ENCODE measurements at places on chromosomes 7 and 10.

DNA sequence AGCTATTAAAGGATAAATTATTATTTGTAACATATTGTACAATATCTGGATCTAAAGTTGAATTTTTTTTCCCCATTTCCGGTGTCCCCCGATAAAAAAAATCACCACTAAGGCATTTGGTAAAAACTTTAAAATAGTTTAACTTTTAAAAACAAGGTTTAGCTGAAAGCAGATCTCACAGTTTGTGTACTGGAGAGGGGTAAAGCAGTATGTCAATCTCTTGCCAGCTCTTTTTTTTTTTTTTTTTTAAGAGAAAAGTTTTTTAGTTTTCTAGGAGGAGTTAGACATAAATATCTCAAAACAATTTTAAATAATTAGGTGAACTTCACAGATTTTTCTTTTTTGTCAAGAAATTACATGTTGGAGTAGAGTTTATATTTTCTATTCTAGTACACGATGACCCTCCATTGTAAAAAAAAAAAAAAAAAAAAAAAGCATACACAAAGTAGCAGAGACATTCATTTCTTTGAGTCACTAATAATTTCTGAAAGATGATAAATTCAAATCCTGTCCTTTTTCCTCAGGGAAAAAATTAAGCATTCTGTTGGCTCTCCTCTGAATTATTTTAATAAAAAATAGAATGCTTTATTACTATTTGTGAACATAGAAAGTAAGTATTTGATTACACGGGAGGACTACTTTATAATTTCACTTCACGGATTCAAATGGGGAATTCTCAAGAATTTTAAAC, 1.9 kb upstream of the HBP1 start:
- no peak for DNase-seq

GRCh38 chr10:16527452-16527851, 5.8 kb upstream of the C1QL3 start:
- DNase-seq: no peak

DNA sequence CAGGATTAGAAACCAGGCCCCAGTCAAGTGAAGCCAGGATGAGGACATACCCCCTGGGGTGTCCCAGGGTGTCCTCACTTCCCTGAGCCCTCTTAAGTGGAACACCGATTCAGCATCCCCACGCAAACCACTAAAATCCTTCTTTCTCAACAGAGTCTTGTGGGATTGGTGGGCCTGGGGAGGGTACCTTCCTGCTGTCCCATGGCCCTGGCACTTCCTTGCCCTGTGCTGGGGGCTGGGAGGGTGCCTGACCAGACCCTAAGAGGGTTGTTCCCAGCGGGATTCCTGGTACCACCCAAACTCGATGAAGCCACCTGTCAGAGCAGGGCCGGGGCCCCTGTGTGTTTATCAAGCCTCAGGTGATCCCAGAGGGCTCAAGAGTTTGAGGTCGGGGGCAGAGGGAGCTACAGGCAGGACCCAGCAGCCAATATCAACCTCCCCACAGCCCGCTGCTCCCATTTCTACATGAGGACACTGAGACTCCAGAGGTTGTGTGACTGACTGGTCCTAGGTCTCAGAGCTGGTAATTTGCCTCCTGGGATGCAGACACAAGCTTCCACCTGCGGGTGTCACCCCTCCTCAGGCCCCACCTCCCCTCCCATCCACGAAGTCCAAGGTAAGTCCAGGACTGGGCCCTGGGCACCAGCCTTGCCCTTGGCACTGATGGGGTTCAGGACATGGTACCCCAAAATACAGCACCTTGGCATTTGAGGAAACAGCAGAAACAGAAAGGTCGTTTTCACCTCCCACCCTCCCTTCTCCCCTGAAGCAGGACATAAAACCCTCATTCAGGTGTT, 31.4 kb downstream of the OAT start:
- DNase-seq: no peak

GRCh38 chr10:1532636-1533035, 204.7 kb downstream of the ADARB2 start:
- DNase-seq: no peak

DNA sequence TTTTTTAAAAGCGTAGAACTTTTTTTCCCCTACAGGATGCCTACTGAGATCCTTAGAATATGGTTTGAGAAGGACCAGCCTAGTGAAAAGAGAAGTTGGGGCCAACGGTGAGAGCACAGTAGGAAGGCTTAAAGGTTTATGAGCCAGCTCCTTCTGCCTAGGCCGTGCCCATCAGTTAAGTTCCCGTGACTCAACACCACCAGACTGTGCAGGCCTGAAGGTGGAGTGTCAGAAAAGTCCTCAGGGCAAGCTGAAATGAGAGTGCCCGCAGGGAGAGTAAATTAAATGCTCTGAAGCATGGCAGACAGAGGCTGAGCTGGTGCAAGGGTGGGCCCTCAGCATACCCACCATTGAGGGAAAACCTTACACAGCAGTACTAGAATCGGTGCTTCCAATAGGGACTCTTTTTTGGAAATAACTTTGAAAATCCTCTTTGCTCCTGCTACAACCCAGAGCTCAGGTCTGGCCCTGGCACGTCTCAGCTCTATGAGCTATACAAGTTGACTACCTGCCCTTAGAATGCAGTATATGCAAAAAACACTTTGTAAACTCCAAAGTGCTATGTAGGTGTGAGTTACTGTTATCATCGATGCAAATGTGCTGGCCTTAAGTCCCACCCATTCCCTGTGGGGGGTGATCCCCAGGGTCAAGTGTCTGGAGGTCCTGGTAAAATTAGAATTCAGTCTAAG, 15.2 kb upstream of the C10orf67 start:
- DNase-seq: no peak

DNA sequence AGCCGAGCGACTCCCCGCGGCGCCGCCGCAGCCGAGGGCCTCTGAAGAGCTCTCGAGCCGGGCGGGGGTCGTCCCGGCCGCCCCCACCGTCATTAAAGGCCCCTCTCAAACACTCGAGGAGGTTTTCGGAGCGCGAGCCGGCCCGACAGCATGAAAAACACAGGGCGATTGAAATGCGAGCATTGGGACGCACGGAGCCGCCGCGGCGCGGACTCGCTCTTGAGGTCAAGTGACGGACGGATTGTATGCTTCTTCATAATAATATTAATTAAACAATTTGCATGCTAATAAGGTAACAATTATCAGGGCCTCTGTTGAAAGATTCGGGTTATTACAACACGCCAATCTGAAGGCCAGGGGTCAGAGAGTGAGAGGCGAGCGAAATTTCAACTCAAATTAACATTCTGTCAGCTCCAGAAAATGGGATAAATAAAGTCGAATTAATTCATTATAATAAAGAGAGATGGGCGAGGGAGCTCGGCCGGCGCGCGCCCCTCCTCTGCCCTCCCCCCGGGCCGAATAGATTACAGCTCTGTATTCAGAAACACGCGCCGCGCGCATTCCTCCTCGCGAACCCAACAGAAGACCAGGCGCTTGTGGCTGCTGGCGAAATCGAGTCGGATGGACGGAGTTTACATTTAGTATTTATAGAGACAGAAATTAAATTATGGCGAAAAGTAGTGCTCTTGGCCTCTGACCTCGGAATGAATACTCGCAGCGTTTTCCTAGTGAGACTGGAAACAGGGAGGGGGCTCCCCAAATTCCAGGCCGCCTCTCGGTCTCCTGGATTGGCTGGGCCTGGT, 2.1 kb upstream of the UNCX start:
- DNase-seq: no peak

DNA sequence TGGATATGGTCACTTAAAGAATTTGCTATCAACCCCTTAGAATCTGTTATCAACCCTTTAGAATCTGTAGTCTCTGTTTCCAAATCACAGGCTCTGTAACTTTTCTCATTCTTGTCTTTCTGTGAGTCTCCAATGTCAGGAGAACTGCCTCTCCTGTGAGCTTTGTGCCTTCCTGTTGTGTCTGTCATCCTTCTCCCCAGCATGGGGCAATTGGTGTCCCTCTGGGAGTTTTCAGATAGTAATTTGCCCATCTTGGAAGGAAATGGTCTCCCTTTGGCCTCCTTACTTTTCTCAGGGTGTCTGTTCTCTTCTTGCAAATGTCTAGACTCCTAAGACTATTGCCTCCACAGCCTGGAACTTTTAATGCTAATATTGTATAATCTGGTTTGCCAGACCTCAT, 521.9 kb downstream of the NRG3 start:
- no peak for DNase-seq

DNA sequence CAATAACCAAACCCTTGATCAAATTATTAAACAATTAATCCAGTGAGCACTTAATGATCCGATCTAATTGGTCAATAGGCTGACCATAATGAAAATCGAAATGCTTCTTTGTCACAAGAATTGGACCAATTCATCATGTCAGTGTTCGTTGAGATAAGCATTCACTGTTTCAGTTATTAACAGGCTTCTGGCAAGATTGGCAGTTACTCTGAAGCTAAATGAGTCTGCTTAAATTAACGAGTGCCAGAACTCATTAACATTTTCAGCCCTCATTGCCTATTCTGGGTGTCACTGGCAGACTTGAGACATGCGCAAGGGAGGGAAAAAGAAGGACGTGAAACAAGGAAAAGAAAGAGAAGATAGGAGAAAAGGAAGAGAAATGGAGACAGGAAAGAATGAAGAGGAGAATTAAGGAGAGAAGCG, 30.7 kb upstream of the SLC26A3 start:
- no peak for DNase-seq

DNA sequence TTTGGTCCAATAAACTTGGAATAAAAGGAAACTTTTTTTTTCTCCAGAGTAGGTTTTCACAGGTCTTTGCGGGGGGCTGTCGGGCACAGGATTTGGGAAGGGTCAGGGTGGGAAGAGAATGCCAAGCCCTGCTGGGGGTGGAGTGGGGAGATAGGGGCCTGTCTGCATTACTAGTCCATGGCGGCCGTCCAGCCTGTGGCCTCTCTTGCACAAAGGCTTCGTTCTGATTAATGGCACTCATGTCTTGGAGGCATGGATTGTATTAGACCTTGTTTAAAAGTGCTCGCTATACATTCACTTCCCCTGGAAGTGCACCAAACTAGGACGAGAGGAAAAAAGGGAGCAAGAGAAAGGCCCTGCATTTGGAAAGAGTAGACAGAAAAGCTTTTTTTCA, 37.2 kb downstream of the LRMDA start:
- no peak for DNase-seq

DNA sequence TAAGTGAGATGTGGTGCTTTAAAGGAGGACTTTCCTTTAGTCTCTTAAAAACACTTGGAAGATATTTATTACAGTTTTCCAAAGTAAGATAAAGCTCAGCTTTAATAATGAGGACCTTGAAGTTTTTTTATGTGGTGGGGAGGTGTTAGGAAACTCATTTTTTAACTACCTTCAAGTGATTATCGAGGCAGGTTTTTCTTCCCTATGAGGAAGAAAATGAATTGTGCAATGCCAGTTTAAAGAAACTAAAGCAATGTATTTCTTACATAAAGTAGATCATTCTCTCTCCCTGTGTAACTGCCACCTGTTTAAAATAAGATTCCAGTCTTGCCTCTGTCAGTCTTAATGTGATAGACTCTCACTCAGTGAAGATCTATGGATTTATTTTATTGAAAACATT, 27.9 kb downstream of the ZEB1 start:
- DNase-seq: no peak

DNA sequence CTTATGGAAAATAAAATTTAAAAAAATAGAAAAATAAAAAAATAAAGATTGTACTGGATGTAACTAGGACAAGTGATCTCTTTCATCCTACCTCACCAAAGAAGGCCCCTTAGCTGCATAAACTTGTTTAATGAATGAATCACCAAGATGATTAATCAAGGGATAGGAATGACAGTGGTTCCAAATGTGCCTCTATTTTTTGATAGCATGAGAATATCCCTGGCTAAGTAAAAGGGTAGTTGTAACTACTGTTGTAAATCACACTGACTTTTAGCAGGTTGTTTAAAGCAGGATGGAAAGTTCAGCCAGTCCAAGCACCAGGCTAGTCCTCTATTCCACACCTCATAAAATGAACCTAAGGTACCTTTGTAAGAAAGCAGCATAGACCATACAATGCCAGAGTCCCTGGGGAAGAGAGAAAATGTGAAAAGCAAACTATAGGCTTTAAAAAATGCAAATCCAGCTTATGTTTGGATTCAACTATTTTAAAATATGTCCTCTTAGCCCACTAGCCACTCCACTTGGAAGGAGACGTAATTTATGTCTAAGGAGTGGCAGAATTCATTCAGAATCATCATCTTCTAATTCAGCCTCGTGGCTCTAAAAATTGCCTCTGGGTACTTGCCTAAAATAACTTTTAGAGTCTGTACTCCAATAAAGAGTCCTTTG, 126.8 kb downstream of the SKIDA1 start:
- DNase-seq: no peak

DNA sequence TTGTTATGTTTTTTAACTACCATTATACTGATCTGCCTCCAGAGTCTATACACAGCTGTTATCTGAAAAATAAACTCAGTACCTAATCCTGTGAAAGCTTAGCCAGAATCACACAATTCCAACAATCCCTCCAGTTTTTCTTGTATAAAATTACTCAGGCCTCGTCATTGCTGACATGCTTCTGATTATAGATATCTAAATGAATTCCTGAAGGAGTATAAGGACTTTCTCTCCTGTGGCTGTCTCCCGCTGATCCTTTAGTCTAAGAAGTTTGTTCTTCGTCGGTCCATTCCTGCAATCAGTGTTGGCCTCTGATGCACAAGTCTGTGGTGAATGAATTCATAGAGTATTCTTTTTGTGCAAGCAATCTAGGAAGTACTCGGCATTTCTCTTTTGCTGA, 288.9 kb upstream of the SEMA3C start:
- DNase-seq: no peak

- no peak for DNase-seq
Observed at GRCh38 chr10:3455385-3456334, 283.1 kb upstream of the PITRM1 start.

DNA sequence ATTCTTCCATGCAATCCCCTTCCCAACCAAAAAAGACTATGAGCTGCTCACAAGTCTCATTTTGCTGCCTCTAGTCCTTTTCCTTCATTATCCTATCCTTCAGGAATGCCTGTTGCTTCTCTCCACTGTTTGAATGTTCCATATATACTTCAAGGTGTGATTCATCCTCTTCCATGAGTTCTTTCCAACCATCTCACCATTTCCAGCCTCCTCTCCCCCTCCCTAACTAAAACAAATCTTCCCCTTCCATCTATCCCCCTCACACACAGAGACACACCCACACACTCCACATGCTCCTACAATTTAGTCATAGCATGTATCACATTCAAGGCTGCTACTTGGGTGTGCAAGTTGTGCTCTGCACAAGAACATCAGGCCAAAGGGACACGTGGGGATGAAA, 254.3 kb downstream of the DYNC1I1 start:
- no peak for DNase-seq

DNA sequence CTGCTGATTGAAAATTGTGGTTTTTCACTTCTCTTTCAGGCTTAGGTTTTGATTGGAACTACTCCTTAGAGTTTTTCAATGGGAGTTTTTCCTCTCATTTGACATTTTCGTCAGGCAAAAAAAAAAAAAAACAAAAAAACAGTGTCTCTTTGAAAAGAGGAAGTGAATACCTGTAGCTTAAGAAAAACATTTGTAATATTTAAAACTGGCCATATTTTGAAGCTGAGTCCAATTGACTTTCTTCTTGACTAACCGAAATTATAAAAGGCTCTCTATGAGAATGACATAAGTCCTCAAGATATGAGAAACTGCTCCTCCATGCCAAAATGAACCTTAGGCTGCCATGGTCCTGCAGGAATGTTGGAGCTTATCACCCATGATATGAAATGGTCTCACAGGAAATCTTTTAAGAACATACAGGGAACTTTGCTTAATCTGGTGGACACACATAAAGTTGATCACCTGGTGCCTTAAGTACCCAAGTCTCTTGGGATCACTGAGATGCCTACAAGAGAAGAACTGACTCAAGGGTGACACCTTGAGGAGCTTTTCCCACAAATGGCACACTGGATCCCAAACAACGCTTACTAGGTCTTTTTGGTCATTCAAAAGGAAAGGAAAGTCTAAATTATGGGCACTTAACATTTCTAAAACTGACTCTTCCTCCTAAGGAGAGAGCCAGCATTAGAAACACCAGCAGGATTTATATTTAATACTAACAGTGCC, 263.4 kb downstream of the CDC14C start:
- no peak for DNase-seq
